ENCODE measurements at places on chromosomes 3 and 15. TPM values are rescaled to one million over a fixed set of nuclear protein-coding genes. Genes with fewer than 3 reads are reported as not detected.

TGM4 gene
- total RNA-seq: not detected

HES1 gene
- total RNA-seq: 2.4 TPM

TYRO3 gene
- 0.05 TPM for total RNA-seq

- H3K27ac ChIP-seq: no peak overlapping the region
- H3K4me1 ChIP-seq: no peaks in the 10 kb centered on the region
- DNase-seq: no peak
- H3K36me3 ChIP-seq: no peaks in the 10 kb centered on the region
- H3K4me3 ChIP-seq: no peak overlapping the region
These were observed 53.5 kb downstream of the AMOTL2 start for GRCh38 chr3:134320749-134321148.

DNA sequence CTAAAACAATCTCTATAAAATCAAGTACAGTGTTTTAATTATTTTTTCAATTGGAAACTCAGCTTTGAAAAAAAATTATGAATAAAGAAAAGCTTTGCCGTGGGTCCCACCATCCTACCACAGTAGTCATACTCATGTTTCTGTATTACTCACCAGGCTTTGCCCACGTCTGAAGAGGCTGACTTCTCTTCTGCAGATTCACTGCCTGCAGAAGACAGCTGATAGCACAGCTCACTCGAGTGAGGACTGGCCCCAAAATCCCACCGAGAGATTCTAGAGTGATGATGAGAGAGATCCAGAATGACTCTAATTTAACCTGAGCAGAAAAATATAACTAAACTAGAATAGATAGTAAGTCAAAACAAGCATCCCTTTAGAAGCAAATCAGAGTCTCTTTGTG, 11.9 kb downstream of the C2CD4B start:
- H3K4me1 ChIP-seq: no peaks in the 10 kb centered on the region
- DNase-seq: no peak
- H3K4me3 ChIP-seq: no peak overlapping the region
- H3K27me3 ChIP-seq: no peaks in the 10 kb centered on the region

GRCh38 chr3:147513785-147514184, 104.6 kb downstream of the ZIC1 start:
- no peaks in the 10 kb centered on the region for H3K27me3 ChIP-seq
- no peaks in the 10 kb centered on the region for H3K4me1 ChIP-seq
- no peaks in the 10 kb centered on the region for H3K36me3 ChIP-seq
- no peak overlapping the region for H3K27ac ChIP-seq
- no peak for DNase-seq
- no peak overlapping the region for H3K4me3 ChIP-seq

DNA sequence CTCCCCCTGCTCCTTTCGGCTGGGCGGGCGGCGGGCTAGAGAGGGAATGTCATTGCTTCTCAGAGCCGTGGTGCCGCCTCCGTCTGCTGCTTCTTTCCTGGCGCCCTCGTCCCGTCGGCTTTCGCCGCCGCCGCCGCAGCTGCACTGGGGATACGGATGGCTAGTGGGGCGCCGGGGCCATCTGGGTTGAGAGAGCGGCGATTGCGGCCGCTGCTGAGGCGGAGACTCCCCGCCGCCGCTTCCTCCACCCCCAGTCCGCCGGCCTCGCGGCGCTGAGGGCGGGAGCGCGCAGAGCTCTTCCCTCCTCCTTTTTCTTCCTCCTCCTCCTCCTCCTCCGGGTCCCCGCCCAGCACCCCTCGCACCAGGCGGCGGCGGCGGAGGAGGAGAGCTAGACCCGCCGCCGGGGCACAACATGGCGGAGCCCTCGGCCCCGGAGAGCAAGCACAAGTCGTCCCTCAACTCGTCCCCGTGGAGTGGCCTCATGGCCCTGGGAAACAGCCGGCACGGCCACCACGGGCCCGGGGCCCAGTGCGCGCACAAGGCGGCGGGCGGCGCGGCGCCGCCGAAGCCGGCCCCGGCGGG, at the start of gene STT3B:
TSS of gene STT3B (plus strand) at position 339 of the 582 bp plus-strand sequence. CDS start at position 413, 74 bp downstream.
- H3K36me3 ChIP-seq: peaks cover under 1% of the 10 kb centered on the region
- H3K27ac ChIP-seq: peak within 1 kb of the TSS; percentile 98
- no peaks in the 10 kb centered on the region for H3K27me3 ChIP-seq
- DNase-seq: no peak
- H3K4me1 ChIP-seq: peaks cover 43% of the 10 kb centered on the region

DNA sequence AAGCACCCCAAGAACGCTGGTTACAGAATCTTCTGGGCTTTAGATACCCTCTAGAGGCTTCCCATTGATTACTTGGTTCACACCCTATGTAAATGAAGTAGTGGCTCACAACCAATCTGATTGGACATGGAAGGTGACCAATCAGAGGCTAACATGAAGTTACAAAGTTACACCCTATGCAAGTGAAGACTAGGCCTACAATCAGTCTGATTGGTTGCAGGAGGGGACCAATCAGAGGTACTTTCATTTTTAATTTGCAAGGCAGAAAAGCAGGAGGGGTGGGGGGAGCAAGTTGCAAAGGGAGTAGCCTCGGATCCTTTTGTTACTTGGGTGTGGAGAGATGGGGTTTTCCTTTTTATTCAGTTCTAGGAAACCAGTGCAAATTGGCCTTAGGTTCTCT, 11.1 kb upstream of the RTP2 start:
- no peaks in the 10 kb centered on the region for H3K36me3 ChIP-seq
- no peak for DNase-seq
- no peak overlapping the region for H3K4me3 ChIP-seq
- no peaks in the 10 kb centered on the region for H3K4me1 ChIP-seq

DNA sequence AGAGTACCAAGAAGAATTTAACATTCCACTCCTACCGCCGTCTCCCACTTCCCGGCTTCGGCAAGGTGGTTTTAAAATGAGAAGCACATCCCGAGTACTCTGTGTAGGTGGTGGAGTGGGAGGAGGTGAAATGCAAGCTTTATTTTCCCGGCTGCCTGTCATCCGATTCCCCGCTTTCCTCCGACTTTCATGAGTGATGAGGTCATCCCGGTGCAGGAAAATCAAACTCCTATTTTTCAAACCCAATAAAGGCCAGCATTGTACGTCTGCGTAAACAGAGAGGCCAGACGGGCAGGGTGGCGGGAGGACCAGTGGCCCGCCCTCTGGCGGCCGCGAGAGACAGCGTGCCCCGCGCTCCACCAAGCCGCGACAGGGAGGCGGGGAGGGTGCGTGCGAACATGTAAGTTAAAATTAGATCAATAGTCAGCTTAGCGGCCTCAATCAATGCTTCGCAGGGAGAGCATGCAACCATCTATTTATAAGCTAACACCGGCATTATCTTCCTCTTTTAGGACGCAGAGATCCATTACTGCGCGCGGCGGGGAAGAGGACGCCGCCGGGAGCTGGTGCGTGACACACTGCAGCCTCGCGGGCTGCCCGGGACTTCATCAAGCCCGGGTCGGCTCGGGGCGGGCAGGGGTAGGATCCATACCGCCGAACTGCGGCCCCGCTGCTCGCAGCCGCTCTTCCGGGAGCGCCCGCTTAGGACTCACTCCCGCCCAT, 163.3 kb downstream of the CD47 start:
- DNase-seq: peak; percentile 77
- no peak overlapping the region for H3K27ac ChIP-seq
- peaks cover 18% of the 10 kb centered on the region for H3K4me1 ChIP-seq
- no peaks in the 10 kb centered on the region for H3K36me3 ChIP-seq
